ENCODE measurements at places on chromosomes 7 and 10.

- DNase-seq, result peak; percentile 3
These were observed 418.5 kb upstream of the SEMA3A start for GRCh38 chr7:84612981-84613681.

GRCh38 chr7:76011442-76011861 lies 17.1 kb upstream of the TMEM120A start:
- peak; percentile 94 for DNase-seq

DNA sequence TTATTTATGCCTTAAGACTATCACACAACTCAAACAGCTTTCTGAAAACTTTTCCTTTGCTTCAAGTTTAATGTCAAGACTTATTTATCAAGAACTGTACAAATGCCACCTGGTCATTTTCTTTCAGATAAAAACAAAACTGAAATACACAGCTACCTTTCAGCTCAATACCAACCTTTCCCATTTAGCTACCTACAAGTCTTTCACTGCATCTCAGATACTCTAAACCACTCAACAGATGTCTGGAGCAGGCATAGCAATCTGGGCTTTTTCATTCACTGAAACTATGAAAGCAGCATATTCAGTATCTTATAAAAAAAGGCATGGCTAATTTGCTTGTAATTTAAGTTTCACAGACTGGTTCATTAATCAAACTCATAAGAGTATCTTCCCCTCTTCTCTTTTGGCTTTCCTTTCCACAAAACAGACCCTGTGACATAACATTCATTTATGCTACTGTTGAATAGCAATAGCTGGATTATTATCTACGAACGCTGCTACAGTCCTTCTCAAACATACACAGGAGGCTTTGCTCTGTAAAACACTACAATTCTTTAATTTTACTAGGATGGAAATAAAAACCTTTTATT lies 8.2 kb downstream of the TRA2A start:
- DNase-seq, result no peak

DNA sequence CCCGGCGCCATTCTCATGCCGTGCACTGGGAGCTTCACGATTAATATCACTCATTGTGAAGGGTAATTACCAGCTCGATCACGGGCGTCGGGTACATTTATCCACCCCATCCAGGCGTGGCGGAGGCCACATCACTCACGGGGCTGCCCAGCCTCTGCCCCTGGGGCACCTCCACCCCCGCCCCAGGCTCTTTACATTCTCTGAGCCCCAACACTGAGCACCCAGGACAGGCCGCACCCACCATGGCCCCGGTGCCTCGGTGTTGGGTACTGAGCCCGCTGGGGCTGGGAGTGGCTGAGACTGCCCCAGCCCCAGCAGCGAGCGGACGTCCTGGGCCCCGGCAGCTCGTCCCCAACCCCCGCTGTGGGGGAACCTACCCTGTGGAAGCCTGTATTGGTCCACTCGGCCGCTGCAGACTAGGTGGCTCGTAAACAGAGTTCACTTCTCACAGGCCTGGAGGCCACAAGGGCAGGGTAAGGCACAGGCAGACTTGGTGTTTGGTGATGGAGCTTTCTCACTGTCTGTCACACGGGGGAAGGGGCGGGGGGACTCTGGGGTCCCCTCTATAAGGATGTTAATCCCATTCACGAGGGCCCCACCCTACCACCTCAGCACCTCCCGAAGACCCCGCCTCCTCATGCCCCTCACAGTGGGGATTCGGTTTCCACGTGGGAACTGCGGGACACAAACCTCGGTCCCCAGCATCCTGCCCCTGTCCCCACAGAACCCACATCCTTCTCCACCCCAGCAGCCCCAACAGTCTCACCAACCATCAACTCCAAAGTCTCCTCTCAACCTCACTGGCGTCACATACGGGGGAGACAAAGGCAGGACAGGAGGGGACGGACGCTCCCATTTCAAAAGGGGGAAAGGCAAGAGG lies 184.1 kb downstream of the ELFN1 start:
- DNase-seq, result no peak

DNA sequence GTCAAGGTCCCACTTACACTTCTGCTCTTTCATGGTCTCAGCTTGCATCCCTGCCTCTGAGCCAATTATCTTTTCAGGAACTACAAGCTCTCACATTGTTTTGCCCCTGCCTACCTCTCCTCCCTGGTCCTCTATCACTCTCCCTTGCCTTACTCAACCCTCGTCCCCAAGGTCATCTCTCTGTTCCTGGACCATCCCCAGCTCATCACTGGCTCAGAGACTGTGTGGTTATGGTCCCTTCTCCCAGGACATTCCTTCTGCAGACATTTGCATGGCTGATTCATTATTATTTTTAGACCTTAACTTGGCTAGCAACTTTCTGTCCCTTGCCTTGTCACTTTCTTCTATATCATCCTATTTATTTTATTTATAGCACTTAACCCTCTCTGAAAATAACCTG lies 17.8 kb upstream of the GPAM start:
- DNase-seq, result no peak

- DNase-seq, result no peak
These were observed 269.8 kb upstream of the HGF start for GRCh38 chr7:82039621-82040020.

GRCh38 chr7:105797652-105798051 lies 78.7 kb downstream of the ATXN7L1 start:
- no peak for DNase-seq

DNA sequence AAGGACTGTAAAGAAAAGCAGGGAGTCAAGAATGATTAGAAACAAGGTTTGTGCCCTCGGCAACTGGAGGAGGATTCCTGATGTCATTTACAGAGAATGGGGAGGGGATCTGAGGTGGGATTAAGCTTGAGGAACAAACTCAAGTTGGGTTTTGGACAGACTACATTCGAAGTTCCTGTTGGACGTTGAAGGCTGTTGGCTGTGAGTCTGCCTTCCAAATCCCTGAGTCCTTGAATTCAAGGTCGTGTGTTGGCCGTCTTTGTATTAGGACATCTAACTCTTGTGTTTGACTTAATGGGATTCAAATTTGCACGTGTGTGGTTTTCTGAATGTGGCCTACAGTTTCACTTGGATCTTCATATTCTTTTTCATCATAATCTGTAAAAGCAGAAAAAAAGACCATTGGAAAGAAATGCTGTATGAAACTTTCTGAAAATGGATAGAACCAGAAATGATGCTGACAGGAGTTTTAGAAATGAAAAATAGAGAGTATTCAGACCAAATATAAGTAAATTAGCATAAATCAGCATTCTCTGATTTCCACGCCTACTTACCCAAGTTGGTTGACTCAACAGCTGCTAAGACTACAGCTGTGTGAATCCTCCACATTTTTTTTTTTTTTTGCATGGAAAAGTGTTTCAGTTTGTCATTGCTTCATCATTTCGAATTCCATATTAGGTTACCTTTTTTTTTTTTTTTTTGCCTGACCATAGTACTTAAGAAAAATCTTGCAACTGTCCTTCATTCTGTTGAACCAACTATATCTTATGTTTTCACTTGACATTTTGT lies 94.8 kb downstream of the KIAA1217 start:
- DNase-seq, result no peak

GRCh38 chr7:24871770-24872169 lies 108.2 kb downstream of the OSBPL3 start:
- no peak for DNase-seq

DNA sequence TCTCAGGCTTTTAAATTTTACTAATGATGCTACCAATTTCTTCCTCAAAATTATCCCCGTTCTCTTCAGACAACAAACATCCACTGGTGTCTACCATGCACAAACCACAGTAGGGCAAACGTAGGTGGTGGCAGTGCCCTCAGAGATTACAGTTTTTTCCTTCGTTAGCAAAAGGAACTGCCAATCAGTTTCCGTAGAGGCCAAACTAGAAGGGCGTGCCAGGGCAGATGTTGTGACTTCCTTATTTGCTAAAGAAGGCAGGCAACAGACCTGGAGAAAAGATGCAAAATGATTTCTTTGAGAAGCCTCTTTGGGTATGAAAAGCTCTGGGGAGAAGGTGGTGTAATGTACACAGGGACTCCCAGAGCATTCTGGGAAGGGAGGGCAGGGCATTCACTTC lies 7.6 kb upstream of the FAM180A start:
- DNase-seq, result no peak

DNA sequence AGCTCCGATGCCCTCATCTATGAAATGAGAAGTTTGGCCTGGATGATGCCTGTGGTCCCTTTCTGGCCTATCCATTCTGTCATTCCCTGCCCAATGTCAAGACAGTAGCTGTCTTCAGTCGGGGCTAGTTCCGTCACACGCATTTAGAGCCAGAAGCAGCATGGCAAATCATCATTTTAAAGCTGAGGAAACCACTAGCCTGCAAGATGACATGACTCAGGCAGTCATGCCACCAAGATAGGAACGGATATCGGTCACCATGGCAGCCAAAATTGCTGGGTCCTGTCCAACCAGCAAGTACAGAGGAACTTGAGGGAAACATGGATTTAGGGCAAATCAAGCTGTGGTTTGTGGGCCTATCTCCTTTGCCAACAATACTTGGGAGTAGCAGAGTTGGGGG lies 64.5 kb upstream of the MRLN start:
- DNase-seq, result peak; percentile 13

DNA sequence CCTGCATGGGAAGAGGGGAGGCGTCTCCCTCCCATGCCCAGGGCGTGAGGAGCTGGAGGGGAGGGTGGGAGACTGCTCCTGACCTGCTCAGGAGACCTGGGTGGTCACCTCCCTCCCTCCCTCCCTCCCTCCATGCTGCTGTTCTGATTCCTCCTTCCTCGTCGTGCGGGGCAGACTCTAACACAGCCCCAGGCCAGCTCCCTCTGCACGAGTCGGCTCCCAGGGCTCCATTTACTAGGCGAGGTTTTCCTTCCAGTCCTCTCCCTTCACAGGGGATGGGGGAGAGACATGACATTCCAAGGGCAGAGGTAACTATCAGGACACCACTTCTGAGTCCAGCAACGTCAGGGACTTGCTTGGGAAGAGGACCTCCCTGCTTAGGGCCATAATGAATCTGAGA lies 23.6 kb downstream of the VIPR2 start:
- DNase-seq, result no peak

GRCh38 chr7:2124604-2125345 lies 108.0 kb downstream of the MAD1L1 start:
- no peak for DNase-seq

- peak; percentile 66 for DNase-seq
These were observed at the start of gene LOXL4 for GRCh38 chr10:98267894-98268693. LOXL4 (minus strand) TSS chr10:98268194; CDS start chr10:98263019, 5,175 bp downstream.

DNA sequence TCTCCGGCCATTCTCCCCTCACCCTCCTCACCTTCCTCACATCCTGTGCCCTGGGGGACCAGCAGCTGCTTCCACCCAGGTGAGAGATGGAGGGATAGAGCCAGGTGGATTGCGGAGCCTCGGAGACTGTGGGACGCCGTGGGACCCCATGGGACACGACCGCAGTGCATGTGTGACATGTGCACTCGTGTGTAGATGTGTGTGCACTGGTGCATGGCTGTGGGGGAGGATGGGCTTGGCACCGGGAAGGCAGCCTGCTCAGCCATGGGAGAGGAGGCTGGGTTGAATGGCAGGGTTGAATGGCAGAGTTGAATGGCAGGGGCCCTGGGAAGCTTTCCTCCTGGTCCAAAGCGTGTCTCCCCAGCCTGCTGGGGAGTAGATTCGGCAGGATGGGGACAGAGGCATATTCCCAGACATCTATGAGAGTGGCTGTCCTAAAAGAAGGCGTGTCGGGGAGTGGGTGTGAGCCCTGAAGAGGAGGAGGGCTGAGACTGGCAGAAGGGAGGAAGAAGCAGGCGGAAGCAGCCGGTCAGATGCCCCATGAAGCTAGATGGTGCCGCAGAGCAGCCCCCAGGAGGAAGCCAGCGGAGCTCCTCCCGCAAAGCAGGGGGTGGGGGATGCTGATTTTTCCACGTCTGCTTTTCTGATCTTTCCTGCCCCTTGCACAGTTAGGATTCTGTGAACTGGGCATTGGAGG lies 815 bp downstream of the GIMAP8 start:
- no peak for DNase-seq

- no peak for DNase-seq
These were observed 276.6 kb upstream of the TCERG1L start for GRCh38 chr10:131587976-131588680.

DNA sequence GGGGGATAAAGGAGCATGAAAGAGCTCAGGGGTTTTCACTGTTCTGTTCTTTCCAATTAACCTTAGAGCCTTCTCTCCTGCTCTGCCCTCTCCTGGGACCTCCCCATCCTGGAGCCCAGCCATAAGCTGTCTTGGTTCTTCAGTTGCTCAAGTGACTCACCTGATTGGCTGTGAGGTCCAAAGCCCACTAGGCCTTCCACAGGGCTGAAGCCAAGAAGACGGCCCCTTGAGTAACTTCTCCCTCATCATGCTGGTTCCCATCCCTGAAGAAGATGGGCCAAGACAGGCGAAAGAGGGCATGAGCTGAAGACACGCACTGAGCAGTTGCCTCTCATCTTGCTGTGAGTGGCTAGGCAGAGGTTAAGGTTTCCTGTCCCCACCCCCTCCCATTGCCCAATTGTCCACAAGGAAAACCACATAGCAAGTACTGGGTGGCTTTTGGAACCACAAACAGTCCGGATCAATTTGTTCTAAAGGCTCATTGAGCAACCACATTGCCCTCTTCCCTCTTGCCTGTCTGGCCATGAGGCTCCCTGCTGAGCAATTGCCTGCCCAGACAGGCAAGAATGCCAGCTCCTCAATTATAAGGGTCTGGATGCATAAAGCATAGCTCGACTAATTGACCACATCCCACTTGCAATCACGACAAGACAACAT lies 43.9 kb upstream of the GPAM start:
- DNase-seq, result peak; percentile 43
